Hippocampal formation (tissue), 2 donors: ENCODE measurements at places on chromosomes 3 and 15.

DNA sequence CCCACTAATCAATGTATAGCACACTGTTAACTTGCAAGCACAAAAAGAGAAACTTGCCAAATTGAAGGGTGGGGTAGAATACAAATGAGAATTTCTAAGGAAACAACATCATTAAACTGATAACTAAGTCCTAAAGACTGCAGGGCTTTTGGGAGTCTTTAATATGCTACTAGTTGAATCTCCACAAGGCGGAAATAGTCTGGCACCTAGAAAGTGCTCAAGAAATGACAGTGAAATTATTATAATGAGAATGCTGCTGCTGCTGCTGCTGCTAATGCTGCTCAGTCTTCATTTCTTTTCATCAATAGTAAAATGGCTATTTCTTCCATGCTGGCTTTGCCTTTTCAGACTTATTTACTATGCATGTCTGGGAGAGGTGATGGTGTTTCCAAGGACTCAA lies 91.8 kb downstream of the BTD start:
- no peak for DNase-seq

GRCh38 chr3:126345641-126346460 lies 11.4 kb downstream of the KLF15 start:
- DNase-seq = no peak

DNA sequence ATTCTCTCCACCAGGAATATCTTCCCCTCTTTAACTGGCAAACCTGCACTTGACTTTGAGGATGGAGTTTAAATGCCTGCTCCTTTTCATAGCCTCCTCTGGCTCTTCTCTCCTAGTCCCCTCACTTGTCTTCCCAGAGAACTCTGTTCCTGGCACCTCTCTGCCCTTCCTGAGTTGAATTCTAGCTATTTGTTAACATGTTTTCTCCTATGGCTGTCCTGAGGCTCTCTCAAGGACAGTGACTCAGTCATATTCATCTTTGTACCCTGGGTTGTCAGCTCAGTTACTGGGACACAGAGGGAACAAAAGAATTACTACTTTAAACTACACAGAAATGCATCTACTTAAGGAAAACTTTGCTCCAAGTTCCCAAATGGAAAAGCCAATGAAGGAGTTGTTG lies 365.1 kb upstream of the ICE2 start:
- no peak for DNase-seq

DNA sequence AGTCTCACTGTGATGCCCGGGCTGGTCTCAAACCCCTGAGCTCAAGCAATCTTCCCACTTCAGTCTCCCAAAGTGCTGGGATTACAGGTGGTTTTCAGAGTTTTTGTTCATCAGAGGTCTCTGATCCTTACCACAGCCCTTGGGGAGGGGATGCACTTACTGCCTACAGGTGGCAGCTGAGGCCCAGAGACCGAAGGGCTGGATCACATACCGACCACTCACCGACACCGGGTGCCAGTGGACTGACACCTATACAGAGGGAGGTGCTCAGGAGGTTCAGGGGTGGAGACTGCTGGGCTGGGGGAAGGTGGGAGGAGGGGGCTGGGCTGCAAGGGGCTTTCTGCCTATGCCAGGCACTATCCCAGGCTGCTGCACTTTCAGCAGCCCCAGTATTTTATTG lies 19.5 kb downstream of the DUSP7 start:
- DNase-seq = no peak

DNA sequence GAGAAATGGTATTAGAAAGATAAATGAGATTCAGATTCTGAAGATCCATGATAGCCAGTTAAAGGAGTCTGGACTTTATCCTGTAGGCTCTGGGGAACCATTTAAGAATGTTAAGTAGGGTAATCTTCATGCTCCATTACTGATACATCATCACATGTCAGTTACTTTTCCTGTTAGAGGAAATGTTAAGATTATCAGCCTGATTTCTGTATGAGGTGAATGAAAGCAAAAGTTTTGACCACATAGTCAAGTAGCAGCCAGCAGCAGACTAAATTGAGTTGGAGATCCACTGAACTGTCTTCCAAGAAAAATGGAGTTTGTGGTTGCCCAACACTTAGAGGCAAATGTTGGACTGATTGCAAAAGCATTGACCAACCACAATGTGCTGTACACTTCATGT lies 4.7 kb upstream of the COPB2 start:
- no peak for DNase-seq

DNA sequence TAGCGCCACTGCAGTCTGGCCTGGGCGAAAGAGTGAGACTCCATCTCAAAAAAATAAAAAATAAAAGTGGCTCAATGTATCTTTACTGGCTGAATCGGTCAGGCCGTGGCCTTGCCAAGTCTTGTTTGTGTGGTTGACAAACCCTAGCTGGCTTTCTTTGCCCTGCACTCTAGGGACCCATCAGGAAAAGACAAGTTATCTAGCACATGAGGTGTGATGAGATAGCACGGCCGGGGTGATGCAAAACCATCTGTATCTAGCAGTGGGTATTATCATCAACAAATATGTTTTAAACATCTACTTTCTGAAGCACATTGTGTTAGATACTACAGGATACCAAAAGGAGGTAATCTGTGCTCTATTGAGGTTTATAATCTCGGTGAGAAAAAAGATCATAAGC lies 3.9 kb upstream of the DPP8 start:
- DNase-seq = no peak

GRCh38 chr3:18258492-18258891 lies 166.6 kb downstream of the SATB1 start:
- no peak for DNase-seq

- DNase-seq = no peak
These were observed 359.6 kb upstream of the NECTIN3 start for GRCh38 chr3:110711851-110712516.

GRCh38 chr3:179068779-179069530 lies 2.7 kb downstream of the ZMAT3 start:
- DNase-seq = no peak

DNA sequence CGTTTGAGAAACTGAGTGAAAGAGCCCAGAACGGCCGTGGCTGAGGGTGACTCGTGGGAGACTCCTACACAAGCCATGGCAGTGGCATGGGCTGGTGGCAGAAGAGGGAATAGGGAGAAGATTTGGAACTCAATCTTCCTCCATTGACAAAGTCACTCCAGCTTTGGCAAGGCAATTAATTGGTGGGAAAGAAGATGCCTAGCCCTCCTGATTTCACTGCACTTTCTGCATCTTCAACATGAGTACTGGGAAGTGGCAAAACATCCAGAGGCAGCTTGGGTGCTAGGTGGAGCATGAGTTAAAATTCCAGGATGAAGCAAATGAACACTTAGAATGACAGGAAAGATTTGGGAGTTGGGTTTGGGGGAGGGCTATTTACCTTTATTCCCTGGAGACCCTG lies 1.4 kb upstream of the TGFBR2 start:
- no peak for DNase-seq

DNA sequence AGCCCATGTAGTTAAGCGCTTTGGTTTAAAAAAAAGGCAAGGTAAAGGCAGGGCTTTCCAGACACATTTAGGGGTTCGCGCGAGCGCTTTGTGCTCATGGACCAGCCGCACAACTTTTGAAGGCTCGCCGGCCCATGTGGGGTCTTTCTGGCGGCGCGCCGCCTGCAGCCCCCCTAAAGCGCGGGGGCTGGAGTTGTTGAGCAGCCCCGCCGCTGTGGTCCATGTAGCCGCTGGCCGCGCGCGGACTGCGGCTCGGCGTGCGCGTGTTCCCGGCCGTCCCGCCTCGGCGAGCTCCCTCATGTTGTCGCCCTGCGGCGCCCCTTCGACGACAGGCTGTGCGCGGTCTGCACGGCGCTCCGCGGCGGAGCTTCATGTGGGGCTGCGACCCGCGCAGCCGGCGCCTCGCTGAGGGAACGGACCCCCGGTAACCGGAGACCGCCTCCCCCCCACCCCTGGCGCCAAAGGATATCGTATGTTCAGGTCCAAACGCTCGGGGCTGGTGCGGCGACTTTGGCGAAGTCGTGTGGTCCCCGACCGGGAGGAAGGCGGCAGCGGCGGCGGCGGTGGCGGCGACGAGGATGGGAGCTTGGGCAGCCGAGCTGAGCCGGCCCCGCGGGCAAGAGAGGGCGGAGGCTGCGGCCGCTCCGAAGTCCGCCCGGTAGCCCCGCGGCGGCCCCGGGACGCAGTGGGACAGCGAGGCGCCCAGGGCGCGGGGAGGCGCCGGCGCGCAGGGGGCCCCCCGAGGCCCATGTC lies 927 bp downstream of the SMAD6 start:
- DNase-seq = no peak

DNA sequence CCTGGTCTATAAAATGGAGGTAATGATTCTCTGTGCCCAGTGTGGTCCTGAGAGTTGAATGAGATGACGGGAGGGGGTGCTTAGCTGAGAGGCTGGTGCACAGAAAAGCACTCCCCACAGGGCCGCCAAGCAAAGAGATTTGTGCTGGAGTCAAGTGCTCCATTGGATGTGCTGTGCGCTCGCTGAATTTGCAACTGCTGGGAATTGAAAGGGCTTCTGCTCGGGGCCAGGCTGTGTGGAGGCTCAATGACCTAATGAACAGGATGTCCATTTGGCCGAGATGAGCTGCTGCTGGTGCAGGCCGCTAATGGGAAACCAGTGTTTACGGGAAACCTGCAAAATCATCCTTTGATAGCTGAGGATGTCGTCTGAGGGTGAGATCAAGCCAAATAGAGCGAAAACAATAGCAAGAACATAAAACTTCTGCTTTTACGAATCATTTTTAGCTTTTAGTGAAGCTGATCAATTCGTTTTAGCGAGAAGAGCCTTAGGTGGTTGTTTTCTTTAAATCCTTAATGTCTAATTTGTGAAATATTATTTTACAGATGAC lies 211.7 kb downstream of the GABRG3 start:
- DNase-seq = no peak

DNA sequence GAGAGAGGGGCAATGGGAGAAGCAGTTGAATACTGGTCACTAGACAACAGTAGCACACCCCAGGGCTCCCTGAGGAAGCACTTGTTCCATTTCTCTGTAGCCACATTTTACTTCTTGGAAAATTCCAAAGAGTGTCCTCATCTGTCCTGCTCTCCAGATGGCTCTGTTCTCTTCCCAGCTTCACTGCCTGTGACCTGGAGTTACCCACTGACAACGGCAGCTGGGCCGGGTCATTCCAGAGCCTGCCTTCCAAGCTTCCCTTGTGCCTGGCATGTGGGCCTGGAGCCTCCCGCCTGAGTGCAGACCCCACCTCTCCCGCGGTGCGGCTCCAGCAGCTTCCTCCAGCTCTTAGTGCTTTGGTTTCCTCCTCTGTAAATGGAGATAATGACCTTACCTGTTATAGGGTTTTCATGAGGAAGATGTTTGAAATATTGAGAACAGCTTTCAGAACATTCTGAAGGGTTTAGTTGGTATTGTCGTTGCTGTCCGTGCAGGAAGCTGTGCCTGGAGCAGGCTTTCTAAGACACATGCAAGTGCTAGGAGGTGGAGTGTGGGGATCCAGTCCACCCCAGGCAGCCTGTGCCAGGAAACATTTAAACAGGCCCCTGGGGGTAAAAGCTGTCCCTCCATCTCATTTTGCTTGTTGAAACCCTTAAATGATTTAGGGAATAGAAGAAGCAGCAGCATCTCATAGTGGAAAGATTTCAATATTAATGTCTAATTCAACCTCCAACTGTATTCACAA lies 24.8 kb downstream of the EFCC1 start:
- DNase-seq = no peak

DNA sequence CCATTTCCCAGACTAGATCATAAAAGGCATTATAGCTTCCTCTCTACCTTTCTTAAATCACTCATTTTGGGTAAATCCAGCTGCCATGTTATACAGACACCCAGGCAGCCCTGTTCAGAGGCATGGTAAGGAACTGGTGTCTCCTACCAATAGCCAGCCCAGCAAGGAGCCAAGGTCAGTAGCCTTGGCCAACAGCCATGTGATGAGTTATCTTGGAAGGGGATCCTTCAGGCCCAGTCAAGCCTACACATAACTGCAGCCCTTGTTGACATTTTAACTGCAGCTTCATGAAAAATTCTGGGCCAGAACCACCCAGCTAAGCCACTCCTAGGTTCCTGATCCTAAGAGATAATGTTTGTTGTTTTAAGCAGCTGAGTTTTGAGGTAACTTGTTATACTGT lies 29.0 kb upstream of the ZMAT3 start:
- no peak for DNase-seq

DNA sequence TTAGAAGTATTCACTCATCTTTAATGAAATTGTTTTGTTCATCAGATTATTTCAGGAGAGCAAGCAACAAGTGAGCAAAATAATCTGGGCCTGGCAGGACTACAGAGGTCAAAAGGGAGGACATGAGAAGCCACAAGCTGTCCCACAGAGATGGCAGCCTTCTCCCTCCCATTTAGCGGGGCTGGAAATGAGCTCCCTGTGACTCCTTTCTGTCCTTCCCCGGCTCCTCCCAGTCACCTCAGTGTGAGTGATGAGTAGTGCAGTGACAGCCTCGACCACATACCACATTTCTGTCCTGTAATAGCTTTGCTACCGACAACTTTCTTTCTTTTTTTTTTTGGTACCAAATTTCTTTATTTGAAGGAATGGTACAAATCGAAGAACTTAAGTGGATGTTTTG lies 38.0 kb downstream of the RAB7A start:
- DNase-seq = no peak

GRCh38 chr3:39755100-39755499 lies 54.3 kb upstream of the MYRIP start:
- DNase-seq = no peak

- DNase-seq = no peak
These were observed 69.4 kb upstream of the PRR23E start for GRCh38 chr3:127123533-127123932.

GRCh38 chr3:78659386-78659987 lies 1108.3 kb downstream of the ROBO1 start:
- DNase-seq = peak; percentile 54

DNA sequence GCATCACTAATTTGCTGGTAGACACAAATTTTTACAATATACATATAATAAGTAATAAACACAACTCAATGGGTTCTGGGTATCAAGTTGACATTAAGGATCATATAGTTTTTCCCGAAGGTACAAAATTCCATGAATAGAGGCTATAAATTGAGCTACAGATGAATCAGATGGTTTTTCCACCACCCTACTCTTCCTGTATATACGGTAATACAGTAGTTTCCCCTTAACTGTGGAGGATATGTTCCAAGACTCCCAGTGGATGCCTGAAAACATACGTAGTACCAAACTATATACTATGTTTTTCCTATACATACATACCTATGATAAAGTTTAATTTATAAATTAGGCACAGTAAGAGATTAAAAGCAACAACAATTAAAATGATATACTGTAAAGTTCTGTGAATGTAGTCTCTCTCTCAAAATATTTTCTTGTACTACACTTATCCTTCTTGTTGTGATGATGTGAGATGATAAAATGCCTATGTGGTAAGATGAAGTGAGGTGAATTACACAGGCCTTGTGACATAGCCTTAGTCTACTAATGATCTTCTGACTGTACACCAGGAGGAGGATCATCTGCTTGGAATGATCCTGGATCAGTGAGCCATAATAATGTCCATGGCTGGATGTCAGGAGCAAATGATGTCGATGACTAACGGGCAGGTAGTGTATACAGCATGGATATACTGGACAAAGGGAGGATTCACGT lies 116.7 kb downstream of the NR1I2 start:
- DNase-seq = no peak
